ENCODE measurements at places on chromosomes 3 and 15.

- DNase-seq, result no peak
Observed at GRCh38 chr15:64843991-64844390, 2.3 kb downstream of the PLEKHO2 start.

- DNase-seq, result no peak
Observed at GRCh38 chr3:40070816-40071215, 238.7 kb upstream of the EIF1B start.

GRCh38 chr3:190862209-190863118 is at the start of gene GMNC:
Gene GMNC, minus strand, starts transcription at chr3:190862694. Its CDS starts 79 bp downstream, at chr3:190862615.
- peak; percentile 70 for DNase-seq

DNA sequence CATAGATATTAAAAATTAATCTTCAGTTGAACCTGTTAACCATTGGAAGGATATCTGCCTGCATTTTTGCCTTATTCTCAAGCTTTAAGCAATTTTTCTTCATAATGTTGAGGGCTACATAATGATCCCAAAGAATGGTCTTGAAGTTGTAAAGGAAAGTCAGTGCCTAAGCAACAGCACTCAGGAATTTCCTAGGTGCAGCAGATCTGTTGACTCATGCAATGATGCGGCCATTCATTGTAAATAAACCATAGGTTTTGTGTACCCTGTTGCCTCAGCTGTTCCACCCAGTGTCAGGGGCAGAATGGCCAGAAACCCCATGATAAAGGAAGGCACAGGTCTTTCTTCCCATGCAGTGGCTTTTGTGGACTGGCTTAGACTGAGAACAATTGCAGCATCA is 78.4 kb upstream of the TRIM42 start:
- DNase-seq, result no peak

- peak; percentile 86 for DNase-seq
Observed at GRCh38 chr3:71300951-71301393, 282.6 kb downstream of the FOXP1 start.

DNA sequence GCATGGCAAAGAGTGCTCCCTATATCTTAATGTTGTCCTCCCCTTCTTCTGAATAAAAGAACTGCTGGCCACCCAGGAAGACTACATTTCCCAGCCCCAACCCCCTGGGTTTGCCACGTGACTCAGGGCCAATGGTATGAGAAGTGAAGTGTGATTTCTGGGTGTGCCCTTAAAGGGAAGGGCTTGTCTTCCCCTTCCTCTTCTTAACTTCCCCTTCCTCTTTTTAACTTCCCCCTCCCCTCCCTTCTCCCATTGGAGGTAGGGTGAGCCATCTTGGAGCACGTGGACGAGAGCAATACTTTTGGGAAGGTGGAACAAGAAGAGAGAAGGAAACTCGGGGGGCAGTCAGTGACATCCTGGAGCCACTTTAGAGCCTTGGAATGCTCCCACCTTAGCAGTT is 6.8 kb upstream of the KBTBD12 start:
- DNase-seq, result no peak

DNA sequence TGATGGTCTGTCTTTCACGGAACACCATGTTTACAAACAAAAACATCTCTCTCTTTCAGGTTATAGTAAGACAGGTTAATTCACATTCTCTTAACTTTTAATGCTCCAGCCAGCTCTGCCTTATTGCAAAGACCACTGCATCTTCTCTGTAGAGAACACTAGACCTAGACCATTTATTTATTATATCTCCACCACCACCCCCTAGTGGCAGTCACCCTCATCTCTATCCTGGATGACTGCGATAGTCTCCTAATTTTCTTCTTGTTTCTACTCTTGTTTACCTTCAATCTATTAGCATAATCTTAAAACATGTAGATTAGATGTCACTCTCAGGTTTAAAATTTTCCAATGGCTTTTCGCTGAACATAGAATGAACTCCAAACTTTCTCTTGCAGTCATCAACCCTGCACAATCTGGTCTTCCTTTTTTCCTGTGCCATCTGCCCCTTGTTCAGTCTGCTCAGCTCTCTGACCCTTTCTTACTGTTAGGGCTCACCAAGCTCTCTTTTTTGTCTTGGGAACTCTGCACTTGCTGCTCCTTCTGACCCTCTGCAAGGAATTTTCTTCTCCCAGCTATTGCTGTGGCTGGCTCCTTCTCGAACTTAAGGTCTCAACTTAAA is 155.6 kb downstream of the SQOR start:
- peak; percentile 35 for DNase-seq

DNA sequence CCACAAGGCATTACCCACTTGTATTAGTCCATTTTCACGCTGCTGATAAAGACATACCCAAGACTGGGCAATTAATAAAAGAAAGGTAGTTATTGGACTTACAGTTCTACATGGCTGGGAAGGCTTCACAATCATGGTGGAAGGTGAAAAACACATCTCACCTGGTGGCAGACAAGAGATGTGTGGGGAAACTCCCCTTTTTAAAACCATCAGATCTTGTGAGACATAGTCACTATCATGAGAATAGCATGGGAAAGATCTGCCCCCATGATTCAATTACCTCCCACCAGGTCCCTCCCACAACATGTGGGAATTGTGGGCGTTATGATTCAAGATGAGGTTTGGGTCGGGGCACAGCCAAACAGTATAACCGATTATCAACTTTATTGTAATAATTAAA is 17.0 kb upstream of the CMC1 start:
- no peak for DNase-seq

DNA sequence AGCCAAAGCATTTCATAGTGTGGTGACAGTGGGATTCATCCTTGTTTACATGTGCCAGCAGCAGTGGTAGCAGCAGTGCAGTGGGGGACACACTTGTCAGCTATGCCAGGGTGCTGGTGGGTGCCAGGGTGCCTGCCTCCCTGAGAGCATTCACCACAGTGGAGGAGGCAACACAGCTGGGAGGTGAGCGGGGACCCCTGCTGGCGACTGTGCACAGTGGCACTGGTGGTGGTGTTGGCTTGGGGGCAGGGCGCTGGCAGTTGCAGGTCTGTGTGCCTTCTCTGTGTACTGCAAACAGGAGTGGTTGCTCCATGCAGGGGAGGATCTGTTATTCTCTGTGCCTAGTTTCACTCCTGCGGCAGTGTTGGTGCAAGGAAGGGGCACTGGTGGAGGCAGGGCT is 41.2 kb downstream of the CEP63 start:
- DNase-seq, result no peak

- no peak for DNase-seq
Observed at GRCh38 chr3:60274646-60275045, 976.6 kb downstream of the FHIT start.

- no peak for DNase-seq
Observed at GRCh38 chr3:123634149-123635051, 49.5 kb upstream of the HACD2 start.

GRCh38 chr3:176740906-176741663 is 456.2 kb downstream of the TBL1XR1 start:
- DNase-seq, result no peak

GRCh38 chr15:87573039-87573438 is 683.5 kb downstream of the NTRK3 start:
- DNase-seq, result no peak

GRCh38 chr15:32035285-32035684 is 5.0 kb downstream of the CHRNA7 start:
- DNase-seq, result no peak

- DNase-seq, result no peak
Observed at GRCh38 chr15:63339006-63339766, 42.5 kb downstream of the CA12 start.

GRCh38 chr3:107323723-107324122 is 53.5 kb upstream of the CCDC54 start:
- no peak for DNase-seq

GRCh38 chr3:123422457-123422856 is 26.4 kb downstream of the ADCY5 start:
- no peak for DNase-seq

DNA sequence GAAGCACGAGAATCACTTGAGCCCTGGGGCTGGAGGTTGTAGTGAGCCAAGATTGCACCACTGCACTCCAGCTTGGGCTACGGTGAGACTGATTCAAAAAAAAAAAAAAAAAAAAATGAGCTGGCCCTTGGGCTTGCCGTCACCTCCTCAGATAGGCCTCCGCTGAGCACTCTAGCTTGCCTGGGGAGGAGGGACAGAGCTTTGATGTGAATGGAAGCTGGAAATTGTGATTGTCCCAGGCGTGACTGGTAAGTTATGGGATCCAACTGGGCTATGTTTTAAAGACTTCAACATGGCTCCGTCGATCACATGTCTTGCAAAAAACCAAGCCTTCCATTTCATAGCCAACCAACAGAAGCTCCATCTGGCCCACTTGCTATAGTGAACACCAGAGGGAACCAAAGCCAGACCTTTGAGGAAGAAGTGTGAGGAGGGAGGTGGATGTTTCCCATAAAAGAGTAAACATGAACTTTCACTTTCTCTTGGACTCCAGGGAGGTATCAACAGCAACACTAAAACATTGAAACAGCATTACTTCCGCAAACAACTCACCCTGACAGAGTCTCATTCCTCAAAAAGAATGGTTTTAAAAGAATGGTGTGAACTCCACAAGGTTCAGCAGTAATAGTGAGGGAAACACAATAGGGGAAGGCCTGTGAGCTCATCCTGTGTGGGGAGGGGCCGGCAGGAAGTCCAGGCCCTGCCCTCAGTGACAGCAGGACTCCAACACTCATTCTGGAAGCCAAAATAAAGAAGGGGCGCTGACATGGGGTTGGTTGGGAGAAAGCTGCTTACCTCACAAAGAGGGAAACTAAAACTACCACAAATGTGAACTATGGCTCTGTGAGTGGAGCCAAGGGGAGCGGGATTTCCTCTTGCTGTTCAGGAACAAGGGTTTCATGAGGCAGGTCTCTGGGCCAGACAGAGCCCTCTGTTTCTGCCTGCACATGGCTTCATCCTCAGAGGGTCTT is 59.2 kb upstream of the IL12A start:
- DNase-seq, result peak; percentile 8

DNA sequence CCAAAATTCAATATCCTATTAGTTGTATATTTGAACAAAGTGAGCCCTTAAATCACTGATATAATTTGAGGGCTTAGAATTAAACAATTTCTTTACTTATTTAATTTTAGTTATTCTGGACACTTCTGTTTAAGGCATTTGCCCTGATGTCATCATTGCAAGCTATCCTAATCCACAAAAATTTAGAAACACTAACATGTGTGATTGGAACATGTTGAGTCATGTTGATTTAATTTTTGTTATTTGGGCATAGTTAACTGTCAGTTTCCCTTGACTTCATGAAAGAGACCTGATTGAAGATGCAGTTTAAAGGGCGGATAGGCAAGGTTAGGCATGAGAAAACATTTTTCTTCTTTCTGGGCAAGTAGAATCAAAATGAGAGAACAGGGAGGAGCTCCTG is 682.6 kb downstream of the ROBO1 start:
- DNase-seq, result no peak

DNA sequence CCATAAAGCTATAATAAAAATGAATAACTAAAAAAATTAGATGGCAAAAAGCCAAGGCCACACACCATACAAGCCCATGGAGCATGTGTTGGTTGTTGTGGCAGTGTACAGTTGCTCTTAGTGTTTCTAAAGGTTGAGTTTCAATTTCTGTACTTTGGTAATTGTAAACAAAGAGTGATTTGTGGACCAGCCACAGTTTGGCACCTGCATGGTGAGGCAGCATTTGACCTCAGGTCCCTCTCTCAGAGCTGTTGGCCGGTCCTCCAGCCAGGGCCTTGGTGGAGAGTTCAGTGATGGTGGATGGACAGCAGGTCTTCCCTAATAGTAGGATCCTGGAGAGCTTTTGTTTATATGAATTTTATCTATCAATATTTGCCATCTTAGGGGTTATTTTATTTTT is 5.6 kb downstream of the ACAD9 start:
- DNase-seq, result no peak

- no peak for DNase-seq
Observed at GRCh38 chr3:65951836-65952505, 86.7 kb downstream of the MAGI1 start.

Measured in activated CD4-positive, alpha-beta T cell treated with anti-CD3 and anti-CD28 coated beads, Interleukin-2, Interleukin-6, amounts not matched to agents 100 ng/mL and 50 ng/mL, durations not matched to agents 16 hours and 8 hours (primary cell).